ENCODE measurements at places on chromosomes 3 and 15.

GRCh38 chr3:15787941-15788340 is 9.8 kb downstream of the ANKRD28 start:
- DNase-seq: no peak

GRCh38 chr15:37693926-37694325 is 240.5 kb upstream of the TMCO5A start:
- no peak for DNase-seq

- DNase-seq: no peak
Measured at GRCh38 chr3:46634856-46635255, 22.5 kb downstream of the FAM240A start.

DNA sequence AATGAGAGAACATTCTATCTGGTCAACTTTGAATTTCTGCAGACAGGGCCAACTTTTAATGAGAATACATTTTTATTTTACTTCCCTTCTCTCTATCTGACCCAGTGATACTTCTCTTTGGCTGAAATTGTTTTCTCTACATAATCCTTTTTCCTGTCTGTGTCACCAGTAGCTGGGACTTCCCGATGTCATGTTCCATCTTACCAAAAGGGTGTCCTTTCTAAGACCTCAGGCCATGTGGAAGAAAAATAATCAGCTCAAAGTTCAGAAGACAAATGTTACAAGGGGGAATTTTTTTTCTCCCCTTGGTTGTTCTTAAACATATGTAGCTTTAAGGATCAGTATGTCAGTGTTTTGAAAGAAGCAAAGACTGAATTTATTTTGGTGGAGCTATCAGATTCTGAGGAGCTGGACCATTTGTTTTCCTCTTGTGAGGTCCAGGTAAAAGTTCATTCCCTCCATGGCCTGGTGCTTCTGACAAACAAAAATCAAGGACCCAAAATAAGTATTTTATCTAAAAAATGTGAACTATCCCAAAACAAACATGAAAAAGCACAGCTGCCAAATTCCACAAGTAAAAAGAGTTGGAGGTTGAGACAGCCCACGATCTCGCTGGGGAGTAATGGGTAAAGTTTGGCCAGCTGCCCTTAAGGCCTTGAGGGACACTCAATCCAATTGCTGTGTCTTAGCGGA is 859.4 kb upstream of the NR2F2 start:
- no peak for DNase-seq

DNA sequence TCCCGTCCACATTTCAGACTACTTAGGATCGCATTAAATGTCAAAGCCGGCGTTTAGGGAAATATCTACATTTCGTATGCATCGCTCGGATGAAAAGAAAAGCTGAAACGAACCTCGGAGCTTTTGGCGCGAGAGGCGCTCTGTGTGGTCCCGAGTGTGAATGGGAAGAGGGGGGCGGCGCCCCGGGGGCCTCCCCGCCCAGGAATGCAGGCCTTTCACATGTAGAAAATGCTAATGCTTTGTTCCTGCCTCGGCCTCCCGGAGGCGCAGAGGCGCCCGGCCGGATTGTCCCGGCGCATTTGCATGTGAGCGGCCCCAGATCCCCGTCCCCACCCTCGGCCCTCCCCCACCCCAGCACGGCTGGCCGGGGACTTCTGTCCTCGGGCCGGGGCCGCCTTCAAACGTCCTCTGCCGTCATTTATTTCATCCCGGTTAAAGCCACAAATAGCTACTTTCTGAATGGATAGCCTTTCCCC is 37.0 kb upstream of the TRIM71 start:
- no peak for DNase-seq

DNA sequence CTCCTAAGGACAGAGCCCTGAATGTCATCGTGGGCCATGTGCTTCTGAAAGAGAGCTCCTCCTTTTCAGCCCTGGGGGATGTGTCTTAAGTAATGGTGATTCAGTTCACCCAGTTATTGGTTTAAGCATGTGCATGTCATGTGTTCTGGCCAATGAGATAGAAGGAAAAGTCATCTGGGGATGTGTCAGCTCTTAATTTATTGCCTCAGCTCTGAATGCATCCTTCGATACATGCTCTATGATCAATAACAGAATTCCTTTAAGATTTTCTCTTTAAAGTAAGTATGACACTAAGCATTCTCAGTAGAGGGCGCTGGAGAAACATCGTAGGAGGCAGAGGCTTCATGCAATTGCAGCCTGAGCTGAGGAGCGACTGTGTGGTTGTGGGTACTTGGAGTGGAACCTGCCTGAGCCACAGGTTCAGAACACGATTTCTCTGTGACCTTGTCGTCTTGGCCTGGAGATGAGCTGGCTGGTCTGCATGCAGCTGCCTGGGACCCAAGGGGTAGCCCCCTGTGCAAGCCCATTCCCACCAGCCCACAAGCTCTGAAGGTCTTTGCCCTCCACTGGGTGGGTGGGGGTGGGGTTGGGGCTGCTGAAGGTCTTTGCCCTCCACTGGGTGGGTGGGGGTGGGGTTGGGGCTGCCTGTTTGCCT is 69.5 kb downstream of the C3orf38 start:
- DNase-seq: no peak

- DNase-seq: no peak
Measured at GRCh38 chr15:62850791-62851291, 191.7 kb upstream of the TPM1 start.

GRCh38 chr3:37074178-37074577 is 80.9 kb downstream of the MLH1 start:
- DNase-seq: no peak

- DNase-seq: no peak
Measured at GRCh38 chr3:70137366-70137765, 137.8 kb downstream of the SAMMSON start.

DNA sequence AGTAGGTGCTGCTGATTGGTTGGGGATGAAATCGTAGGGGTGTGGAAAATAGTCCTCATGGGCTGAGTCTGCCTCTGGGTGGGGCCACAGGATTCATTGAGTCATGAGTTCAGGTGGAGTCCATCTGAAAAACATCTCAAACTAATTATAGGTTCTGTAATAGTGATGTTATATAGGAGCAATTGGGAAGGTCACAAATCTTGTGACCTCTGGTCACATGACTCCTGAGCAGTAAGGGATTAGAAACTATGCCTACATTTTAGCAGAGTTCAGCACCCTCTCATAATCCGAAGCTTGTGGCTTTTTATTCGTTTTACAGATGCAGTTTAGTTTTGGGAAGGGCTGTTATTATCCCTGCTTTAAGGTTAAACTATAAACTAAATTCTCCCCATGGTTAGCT is 22.9 kb upstream of the NEDD4 start:
- DNase-seq: no peak

DNA sequence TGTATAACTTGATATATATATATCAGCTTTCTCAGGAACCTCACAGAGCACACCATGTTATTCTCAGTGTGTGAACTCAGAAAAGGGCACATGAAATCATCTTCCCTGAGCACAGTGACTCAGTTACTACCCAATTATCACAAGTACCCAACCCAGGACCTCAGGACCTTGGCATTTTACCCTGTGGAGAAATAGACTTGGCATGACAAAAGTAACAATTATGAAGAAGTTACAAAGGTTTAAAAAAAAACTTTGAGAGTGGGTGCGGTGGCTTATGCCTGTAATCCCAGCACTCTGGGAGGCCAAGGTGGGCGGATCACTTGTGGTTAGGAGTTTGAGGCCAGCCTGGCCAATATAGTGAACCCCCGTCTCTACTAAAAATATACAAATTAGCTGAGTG is 52.4 kb downstream of the ONECUT1 start:
- DNase-seq: no peak

DNA sequence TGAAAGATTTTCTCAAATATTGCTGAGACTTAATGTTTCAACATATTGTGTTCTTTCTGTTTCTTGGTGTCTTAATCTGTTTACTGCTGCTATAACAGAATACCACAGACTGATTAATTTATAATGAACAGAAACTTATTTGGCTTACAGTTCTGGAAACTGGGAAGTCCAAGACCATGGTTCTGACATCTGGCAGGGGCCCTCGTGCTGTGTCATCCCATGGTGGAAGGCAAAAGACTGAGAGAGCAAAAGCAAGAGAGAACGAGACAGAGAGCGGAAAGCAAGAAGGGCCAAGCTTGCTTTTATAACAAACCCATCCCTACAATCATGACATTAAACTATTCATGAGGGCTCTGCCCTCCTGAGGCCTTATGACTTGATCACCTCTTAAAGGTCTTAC is 88.7 kb downstream of the ARNT2 start:
- DNase-seq: no peak

- no peak for DNase-seq
Measured at GRCh38 chr3:5456199-5456598, 268.7 kb downstream of the EDEM1 start.

GRCh38 chr3:134180761-134181160 is 69.9 kb downstream of the RYK start:
- DNase-seq: no peak

- no peak for DNase-seq
Measured at GRCh38 chr3:33895658-33896057, 97.2 kb downstream of the PDCD6IP start.

DNA sequence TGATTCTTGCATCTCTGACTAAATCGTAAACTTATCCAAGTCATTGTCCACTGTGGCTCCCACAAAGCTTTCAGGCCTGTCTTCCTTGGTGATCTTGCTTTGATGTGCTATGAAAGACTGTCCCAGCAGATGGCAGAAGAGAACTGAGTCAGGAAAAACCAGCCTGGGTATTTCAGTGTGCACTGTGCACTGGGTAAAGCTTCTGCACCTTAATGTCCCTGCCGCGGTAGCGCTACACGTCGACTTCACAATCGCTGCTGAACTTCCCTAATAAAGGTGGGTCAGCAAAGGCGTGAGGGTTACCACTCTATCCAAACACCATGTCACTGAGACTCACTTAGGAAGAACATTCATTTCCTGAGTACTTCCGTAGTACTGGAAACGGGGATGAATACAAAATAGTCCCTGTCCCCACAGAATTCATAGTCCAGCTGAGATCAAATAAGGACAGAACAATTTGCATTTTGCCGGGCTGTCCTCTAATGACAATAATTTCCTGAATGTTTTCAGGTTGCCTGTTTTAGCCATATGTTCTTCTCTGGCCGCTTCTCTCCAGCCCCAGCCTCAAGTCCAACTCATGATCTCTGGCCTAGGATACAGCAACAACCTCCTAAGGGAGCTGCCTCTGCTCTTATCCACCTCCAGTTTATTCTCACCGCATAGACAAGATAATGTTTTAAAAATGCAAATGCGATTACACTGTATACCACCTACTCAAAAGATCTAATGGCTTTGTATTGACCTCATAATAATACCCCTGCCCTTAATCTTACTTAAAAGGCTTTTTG is 83.6 kb upstream of the AKAP13 start:
- peak; percentile 61 for DNase-seq

GRCh38 chr3:178536211-178537079 is at the start of gene KCNMB2:
TSS of gene KCNMB2 (plus strand) at chr3:178536436.
- no peak for DNase-seq

DNA sequence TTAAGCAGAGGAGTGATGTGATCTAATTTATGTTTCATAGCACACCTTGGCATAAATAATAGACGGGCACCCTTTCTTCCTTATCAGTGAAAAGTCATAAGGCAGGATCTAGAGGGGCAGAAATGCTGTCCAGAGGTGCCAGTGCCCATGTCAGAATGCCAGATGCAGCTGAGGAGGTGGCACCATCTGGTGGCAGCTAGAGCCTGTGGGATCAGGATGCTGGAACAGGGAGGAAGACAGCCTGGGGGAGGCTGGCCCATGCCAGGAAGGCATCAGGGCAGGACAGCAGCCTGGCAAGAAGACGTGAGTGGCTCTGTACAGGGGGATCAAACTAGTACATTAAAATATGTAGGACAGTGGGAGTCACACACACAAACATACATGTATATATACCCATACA is 16.5 kb downstream of the MYH15 start:
- no peak for DNase-seq

DNA sequence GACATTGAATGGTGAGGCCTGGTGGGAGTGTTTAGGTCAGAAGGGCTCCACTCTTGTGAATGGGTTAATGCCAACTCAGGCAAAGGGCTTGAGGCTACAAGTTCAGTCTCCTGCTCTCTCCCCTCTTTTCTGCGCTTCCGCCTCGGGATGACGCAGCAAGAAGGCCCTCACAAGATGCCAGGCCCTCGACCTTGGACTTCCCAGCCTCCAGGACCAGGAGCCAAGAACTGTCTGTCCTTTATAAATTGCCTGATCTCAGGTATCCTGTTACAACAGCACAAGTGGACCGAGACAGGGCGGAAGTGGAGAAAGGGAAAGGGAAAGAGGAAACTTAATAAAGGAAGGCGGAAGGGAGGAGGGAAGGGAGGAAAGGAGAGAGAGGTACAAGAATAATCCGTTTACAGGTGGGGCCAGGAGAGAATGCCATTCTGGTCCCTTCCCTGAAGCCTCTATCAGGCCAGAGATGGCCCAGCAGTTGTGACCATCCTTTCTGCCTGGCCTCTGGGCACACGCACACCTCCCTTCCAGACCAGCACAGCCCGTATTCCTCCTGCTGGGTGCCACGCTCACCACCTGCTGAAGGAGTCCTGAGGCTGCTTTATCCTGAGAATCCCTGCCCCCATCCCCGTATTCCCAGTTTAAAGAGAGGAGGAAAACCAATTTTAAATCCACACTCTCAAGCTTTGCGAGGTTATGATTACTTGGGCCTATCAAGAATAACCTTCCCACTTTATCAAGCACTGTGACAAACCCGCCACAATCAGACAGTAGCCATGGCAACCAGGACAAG is 64.2 kb downstream of the OXNAD1 start:
- DNase-seq: no peak

GRCh38 chr3:55330756-55331155 is 156.3 kb downstream of the WNT5A start:
- DNase-seq: no peak

GRCh38 chr15:48798319-48798718 is 12.6 kb downstream of the CEP152 start:
- no peak for DNase-seq

GRCh38 chr3:8482960-8483665 is 18.5 kb upstream of the LMCD1 start:
- DNase-seq: no peak

GRCh38 chr3:184583578-184584451 is 22.2 kb downstream of the EPHB3 start:
- DNase-seq: no peak

DNA sequence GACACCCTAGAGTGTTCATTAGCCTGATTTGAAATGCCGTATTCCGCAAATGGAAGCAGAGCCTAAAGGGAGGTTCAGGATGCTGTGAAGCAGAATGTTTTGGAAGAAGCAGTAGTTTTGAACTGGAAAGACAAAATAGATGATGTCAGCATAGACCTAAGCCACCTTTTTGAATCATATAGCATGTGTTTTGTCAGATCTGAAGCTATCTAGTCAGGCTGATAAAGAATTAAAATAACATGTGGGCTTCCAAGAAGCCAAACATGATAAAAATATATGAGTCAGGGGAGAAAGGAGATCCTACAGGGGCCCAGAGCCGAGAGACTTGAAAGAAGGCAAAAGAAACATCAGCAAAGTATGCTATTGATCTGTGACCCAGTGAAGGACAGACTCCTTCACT is 47.2 kb upstream of the RASA2 start:
- DNase-seq: no peak

- no peak for DNase-seq
Measured at GRCh38 chr15:87508086-87508485, 748.5 kb downstream of the NTRK3 start.
